ENCODE measurements at places on chromosomes 16 and 17.
A peak's percentile ranks its signal among the peaks of the same experiment; 100 is the strongest.

- peak; percentile 57 for DNase-seq
Observed at GRCh38 chr16:85148931-85149330, 36.7 kb upstream of the CIBAR2 start.

DNA sequence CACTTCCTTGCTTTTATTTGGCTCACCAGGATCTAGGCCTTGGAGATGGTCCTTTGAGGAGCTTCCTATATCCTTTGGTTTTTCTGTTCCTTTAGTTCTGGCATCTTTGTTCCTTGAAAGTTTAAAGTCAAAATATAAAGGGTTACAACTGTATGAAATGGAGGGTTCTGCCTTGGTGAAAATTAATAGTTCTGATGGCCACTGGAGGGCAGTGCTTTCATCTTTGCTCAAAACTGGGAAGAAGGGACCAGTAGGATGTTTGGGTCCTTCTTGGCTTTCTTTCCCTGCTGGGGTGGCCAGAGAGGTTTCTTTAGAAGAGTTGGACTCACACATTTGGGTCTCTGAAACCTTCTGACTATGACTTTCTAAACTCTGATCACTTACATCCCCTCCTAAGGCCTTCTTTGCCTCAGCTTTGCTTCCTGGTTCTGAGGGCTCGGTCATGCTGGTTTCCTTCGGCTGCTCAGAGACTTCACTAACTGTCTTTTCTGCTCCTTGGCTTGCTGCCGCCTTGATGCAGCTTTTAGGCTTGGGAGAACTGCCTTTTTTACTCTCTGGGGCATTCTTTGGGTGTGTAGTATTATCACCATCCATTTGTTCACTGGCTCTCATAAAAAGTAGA, 10.9 kb upstream of the ITGA2B start:
- peak; percentile 32 for DNase-seq

- no peak for DNase-seq
Observed at GRCh38 chr17:69331756-69332155, 4.8 kb upstream of the ABCA5 start.

- DNase-seq, result peak; percentile 53
Observed at GRCh38 chr17:27407916-27408864, 48.1 kb upstream of the KSR1 start.

DNA sequence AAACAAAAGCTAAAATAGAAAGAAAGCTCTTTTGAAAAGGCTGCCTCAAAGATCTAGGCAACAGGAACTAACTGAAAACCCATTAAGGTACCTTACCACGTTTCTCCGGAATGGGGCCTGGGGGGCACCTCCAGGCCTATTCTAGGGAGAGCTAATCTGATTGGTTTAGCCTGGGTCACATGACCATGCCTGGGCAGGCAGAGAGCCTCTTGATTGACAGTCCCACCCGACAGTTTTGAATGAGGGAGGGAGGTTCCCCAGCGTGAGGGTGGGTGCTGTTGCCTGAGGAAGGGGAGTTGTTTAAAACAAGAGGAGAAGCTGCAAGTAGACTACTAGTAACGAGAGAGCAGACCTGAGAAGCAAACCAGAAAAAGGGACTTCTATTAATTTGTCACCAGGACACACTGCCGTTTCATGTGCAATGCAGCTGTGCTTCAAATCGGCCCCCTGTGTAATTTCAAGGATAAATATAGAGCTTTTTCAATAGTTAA, 143.4 kb upstream of the HS3ST2 start:
- DNase-seq, result no peak

GRCh38 chr17:69480245-69480644, 65.7 kb downstream of the MAP2K6 start:
- DNase-seq, result no peak

- DNase-seq, result no peak
Observed at GRCh38 chr17:51721730-51722129, 436.8 kb downstream of the CA10 start.

- DNase-seq, result no peak
Observed at GRCh38 chr16:68732042-68732680, 4.9 kb upstream of the CDH1 start.

DNA sequence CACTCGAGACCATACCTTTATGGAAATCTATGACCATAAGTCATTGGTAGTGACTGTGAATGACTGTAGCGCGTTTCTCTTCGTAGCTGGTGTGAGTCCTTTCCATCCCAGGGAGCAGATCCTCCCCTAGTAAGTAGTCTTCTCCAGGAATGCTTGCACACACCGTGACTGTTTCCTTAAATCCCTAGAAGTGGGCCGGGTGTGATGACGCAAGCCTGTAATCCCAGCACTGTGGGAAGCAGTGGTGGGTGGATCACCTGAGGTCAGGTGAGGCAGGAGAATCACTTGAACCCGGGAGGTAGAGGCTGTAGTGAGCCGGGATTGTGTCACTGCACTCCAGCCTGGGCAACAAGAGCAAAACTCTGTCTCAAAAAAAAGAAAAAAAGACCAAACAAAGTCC, 70.6 kb downstream of the CRISPLD2 start:
- DNase-seq, result no peak

- peak; percentile 52 for DNase-seq
Observed at GRCh38 chr16:9054460-9054859, 37.0 kb upstream of the HAPSTR1 start.

DNA sequence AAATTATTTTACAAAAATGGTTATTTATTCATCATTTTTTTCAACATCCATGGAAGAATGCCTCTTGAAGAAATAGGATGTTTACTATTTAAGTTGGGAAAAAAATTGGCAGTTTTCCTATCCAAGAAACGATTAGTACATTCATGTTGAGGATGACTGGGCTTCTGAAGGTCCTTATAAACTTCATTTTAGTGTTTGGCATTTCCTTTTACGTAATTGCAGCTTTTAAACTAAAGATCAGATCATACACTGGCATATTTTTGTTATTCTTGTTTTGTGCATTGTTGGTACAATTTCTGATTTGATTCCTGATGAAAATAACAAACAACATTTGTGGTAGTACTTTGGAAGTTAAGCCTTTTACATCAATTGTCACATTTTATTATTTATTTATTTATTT, 11.5 kb downstream of the KCNJ16 start:
- no peak for DNase-seq

- no peak for DNase-seq
Observed at GRCh38 chr16:2270588-2271470, 2.9 kb upstream of the RNPS1 start.

- DNase-seq, result no peak
Observed at GRCh38 chr17:81217491-81217890, 5.3 kb downstream of the CEP131 start.

DNA sequence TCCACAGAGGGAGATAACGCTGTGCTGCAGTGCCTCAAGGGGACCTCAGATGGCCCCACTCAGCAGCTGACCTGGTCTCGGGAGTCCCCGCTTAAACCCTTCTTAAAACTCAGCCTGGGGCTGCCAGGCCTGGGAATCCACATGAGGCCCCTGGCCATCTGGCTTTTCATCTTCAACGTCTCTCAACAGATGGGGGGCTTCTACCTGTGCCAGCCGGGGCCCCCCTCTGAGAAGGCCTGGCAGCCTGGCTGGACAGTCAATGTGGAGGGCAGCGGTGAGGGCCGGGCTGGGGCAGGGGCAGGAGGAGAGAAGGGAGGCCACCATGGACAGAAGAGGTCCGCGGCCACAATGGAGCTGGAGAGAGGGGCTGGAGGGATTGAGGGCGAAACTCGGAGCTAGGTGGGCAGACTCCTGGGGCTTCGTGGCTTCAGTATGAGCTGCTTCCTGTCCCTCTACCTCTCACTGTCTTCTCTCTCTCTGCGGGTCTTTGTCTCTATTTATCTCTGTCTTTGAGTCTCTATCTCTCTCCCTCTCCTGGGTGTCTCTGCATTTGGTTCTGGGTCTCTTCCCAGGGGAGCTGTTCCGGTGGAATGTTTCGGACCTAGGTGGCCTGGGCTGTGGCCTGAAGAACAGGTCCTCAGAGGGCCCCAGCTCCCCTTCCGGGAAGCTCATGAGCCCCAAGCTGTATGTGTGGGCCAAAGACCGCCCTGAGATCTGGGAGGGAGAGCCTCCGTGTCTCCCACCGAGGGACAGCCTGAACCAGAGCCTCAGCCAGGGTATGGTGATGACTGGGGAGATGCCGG, 769 bp downstream of the CD19 start:
- DNase-seq, result no peak

DNA sequence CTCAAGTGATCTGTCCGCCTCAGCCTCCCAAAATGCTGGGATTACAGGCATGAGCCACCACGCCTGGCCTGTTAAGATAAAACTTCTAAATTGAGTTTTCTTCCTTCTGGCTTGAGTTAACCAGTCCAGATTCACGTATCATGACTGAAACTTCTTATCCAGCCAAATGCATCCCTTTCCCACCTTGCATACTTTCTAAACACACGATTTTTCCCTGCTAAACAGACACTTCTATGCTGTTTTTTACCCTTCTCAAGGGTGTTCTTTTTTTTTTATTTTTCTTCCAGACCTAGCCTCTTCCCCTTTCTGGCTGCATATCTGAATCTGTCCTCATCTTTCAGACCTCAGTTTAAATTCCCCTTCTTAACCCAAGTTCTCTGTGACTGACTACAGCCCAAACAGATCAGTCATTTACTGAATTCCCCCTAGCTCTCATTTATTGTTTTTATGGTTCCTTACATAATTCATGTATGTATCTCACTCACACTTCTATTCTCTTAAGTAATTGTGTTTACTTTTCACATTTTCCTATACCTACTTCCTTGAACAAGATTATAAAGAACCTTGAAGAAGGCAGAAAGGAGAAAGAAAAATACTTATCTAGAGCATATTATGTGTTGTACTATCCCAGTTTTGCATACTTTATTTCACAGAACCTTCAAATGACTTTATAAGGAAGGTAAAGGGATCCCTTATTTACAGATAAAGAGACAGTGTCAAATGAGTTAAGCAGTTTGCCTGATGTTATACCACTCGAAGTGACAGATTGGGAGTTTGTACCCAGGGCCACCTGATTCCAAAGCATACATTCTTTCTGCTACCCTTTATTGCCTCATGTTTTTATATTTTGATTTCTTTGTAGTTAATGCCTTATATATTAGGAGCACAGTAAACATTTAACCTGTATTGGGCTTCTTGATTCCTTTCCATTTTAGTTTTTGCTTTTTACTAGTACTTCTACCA, 5.2 kb downstream of the EVI2B start:
- DNase-seq, result no peak

DNA sequence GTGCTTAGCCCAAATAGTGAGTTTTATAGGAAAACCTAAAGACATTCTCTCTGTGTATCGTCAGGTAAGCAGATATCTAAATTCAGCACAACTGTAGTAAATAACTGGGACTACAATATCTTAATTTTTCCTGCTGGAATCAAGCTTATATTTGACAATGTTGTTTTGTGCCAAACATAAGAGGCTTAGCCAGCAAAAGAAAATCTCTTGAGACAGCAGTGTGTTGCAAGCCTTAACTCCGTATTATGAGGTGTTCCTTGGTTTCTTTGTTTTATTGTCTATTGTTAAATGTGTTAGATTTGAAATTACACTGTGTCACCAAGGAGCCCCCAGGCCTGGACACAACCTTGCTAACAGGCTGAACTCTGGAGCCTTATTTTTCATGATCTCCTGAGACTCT, 1570.6 kb upstream of the GOT2 start:
- DNase-seq, result no peak

GRCh38 chr16:4288148-4288921, 15.5 kb upstream of the TFAP4 start:
- DNase-seq, result peak; percentile 44

- no peak for DNase-seq
Observed at GRCh38 chr17:50995668-50996067, 125.0 kb downstream of the SPAG9 start.

- DNase-seq, result no peak
Observed at GRCh38 chr17:64401941-64402340, 11.3 kb upstream of the PECAM1 start.

DNA sequence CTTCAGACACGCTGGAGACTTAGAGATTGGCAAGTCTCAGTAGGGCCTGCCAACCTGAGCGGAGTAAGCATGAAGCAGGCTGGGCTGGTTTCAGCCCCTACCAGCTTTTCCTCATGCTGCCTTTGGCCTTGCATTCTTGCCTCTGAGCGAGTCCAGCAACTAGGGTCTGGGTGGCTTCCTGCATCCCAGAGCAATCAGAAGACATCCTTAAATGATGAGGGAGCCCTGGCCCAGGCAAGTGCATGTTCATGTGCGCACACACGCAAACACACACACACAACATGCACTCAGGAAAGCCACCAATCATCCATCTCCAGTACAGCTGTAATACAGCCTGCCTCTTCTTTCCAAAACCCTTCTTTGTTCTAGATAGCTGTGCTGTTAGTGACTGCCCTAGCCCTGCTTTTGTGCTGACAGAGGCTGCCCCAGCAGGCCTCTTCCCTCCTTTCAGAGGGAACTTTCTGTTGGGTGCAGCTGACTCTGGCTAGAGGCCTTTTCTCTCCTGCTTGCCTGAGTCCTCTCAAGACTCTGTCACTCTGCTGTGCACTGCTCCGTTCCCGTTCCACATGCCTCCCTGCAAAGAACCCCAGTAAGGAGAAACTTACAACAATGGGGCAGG, 30.7 kb upstream of the TBX2 start:
- DNase-seq, result no peak

GRCh38 chr17:30234296-30234695, 1.2 kb downstream of the SLC6A4 start:
- DNase-seq, result no peak

- no peak for DNase-seq
Observed at GRCh38 chr17:33888455-33888854, 366.6 kb upstream of the CCL2 start.

DNA sequence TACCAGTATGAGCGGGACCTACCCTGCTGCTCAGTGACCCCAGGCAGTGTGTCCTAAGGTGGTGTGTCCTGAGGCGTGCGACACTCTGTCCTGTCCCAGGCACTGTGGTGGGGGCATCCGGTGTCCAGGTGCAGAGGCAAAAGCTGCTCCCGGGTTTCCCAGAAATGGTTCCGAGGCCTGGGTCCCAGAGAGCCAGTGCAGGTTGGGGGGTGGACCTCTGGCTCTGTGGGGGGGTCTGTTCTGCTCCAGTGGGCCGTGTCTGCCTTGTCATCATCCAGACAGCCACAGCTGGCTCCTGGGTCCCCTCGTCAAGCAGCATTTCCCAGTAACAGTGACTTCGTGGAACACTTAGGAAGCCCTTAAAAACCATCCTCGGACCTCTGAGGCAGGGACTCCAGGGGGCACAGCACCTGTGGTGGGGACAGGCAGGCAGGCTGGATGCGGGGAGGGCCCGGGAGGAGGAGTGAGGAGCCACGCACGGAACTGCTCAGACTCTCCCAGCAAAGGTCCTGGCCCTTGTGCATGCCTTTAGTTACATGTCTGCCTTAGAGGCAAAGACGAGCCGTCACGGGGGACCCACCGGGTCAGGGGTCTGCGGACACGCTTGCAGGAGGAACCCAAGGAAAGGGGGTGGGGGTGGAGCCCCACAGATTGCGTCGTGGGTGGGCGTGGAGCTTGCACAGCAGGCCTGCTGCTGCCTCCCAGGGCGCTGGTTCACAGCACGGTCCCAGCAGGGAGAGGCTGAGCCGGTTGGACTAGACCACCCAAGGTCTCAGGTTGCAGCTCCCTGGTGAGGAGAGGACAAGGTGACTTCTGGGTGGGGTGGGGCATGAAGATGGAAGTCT, 5.6 kb downstream of the SLC16A3 start:
- no peak for DNase-seq

DNA sequence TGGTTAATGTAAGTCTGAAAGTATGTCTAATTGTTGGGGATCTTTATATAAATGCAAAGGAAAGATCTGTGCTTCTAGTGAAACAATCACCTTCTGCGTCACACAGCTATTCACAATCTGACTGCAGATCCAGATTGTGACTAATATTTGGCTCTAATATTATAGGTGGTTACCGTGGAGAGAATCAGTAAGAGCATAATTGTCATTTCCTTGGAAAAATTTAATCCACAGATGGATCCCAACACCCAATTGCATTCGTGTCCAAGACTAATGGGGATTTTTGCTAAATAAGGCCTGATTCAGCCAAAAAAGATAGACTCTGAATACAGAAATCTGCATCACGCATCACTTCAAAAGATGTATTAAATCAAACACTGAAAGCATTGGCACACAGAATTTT, 2.7 kb upstream of the KCNJ2 start:
- DNase-seq, result no peak
